ENCODE measurements at places on chromosomes 11 and 22.

DNA sequence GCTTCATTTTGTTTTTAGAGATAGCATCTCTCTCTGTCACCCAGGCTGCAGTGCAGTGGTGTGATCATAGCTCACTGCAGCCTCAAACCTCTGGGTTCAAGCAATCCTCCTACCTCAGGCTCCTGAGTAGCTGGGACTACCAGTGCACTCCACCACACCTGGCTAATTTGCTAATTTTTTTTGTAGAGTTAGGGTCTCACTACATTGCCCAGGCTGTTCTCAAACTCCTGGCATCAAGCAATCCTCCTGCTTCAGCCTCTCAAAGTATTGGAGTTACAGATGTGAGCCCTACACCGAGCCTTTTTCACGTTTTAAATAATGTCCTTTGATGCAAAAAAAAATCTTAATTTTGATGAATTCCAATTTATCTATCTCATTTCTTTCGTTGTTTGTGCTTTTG is 75.4 kb upstream of the LINC01488 start:
- DNase-seq, result no peak

DNA sequence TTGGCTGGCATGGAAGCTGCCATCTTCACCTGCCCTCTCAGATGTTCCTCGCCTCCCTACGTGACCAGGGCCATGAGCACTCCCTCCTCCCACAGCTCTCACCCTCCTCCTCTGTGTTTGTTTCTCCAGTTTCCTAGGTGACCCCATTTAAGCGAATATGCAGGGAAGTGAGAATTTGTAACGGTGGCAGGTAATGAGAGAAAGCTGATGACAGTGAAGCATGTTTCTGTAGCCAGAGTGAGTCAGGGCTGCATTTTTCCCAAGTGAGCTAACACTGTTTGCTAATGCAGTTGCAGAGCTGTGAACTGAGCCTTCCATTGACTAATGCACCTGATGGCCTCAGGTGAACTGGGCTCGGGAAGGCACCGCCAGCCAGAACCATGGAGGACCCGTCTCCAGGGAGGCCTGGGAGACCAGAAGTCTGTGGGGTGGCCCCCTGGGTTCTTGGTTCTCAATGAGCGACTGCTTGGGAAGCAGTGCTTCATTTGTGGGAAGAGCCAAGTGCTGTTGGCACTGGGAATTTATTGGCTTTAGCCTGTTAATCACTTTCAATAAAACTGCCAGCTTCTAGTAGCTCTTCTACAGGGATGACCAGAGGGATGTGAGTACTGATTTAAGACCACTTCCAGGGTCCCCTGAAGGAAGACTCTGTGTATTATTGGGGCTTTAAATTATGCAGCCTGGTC is 64.5 kb downstream of the BARX2 start:
- no peak for DNase-seq

GRCh38 chr11:61482513-61482912 is 26.0 kb upstream of the LRRC10B start:
- DNase-seq, result no peak

GRCh38 chr11:96338910-96339705 is 3.9 kb downstream of the MAML2 start:
- DNase-seq, result no peak
